ENCODE measurements at places on chromosomes 5 and 9.

GRCh38 chr9:72864327-72864726, 88.5 kb downstream of the ALDH1A1 start:
- DNase-seq = no peak

DNA sequence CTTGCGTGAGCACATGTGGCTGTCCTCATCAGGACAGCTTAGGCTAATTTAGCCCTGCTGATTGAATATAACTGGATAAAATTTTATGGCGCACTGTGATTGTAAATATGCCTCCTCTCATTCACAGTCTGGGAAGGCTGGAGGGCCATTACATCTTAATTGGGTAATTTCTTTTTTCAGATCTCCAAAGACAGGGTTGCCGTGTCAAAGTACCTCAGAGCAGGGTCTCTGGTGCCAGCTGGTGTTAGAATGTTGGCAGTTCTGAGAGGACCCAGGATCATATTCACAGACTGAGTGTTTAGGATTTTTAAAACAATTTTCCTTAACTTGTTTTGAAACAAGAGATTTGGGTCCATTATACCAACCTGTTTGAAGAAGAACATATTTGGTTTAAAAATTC, 455.7 kb upstream of the TLE4 start:
- no peak for DNase-seq

GRCh38 chr5:62306323-62306895, 403 bp downstream of the KIF2A start:
- DNase-seq = no peak

- DNase-seq = no peak
Observed at GRCh38 chr5:378976-379742, 57.6 kb downstream of the AHRR start.

- DNase-seq = no peak
Observed at GRCh38 chr9:72551306-72551705, 29.9 kb downstream of the TMC1 start.

GRCh38 chr5:9667906-9668305, 37.8 kb upstream of the TAS2R1 start:
- DNase-seq = no peak

DNA sequence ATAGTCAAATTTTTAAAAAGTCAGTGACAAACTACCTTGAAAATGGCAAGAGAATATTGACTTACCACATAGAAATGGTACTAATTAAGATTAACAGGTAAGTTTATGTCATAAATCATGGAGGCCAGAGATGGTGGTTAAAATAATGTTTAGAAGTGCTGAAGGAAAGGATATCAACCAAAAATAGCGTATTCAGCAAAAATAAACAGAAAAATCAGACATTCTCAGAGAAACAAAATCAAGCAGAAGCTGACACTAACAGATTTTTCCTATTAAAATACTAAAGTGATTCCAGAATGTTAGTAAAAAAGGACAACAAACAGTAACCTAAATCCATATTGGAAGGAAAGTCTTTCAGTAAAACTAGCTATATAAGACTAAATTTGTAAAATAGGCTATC, 959.9 kb upstream of the CDH10 start:
- no peak for DNase-seq

- no peak for DNase-seq
Observed at GRCh38 chr9:109314011-109314531, 6.8 kb downstream of the EPB41L4B start.

DNA sequence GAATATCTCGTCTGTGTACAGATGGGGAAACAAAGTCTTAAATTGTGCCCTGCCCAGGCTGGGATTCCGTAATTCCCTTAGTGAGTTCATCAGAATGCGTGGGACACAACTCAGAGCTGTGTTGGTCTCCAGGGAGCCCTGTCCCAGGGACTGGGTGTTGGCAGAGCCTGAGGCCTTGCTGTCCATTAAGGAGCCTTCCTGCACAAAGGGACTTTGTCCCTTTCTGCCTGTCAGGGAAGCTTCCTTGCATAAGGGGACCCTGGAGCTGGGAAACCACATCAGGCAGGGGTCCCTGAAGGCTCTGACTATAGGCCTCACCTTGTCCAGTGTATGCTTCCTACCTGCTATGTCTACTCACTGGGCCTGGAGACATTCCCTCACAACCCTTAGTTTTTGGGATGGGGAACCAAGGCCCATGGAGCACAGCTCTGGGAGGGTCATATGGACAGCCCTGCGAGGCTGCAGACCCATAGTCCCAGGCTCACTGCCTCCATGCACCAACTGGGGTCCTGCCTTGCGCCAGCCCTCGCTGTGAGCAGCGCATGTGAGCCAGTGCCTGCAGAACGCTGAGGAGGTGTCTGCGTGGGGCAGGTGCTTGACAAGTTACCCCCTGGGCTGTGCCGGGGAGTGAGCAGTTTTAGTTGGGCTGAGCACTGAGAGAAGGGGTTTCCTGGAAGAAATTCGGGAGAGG, 1.6 kb downstream of the CARD19 start:
- no peak for DNase-seq

GRCh38 chr9:93149361-93149760, 15.3 kb upstream of the NINJ1 start:
- no peak for DNase-seq

DNA sequence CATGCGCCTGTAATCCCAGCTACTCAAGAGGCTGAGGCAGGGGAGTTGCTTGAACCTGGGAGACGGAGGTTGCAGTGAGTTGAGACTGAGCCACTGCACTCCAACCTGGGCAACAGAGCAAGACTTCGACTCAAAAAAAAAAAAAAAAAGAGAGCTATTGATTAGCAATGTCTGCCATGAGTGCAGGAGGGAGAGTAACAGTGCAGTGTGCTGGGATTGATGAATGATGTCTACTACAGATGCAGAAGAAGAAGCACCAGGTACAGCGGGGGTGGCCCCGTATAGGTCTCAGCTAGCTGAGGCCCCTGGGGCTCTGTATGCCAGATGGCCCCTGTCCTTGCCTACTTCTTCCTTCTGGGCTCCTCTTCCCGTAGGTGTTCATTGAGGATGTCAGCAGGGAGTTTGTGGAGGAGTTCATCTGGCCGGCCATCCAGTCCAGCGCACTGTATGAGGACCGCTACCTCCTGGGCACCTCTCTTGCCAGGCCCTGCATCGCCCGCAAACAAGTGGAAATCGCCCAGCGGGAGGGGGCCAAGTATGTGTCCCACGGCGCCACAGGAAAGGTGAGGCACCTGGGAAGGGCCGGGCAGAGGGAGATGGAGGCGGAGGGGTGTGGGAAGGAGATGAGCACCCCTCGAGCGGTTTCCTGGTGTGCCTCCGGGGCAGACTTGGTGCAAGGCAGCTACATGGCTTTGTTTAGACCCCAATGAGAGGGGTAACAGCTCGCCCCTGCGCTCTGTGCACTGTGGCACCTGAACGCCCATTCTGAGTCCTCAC, 13.5 kb downstream of the ASS1 start:
- DNase-seq = no peak

DNA sequence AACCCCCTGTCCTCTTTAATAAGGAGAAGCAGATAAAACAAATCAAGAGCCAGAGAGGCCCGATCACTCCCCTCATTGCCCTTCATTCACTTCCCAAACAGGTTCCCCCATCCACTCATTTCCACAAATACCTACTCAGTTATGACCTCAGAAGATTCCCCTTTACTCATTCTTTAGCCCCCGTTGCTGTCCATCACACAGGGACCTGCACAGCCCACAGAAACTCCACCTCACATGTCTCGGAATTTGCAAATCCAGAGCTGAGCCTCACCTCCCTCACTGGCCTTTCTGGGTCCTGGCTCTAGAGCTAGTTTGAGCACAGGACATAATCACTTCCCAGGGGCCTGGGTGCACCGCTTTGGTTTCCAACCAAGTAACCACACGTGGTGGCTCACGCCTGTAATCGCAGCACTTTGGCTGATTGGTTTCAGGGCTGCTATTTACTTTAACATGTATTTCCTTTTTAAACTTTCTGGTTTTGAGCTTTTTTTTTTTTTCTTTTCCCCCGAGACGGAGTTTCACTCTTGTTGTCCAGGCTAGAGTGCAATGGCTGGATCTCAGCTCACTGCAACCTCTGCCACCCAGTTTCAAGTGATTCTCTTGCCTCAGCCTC, 17.8 kb downstream of the ATP6V0E1 start:
- no peak for DNase-seq

GRCh38 chr9:78121488-78121887, 89.9 kb upstream of the GNAQ start:
- DNase-seq = peak; percentile 56

GRCh38 chr9:83665580-83666200, 42.1 kb downstream of the UBQLN1 start:
- no peak for DNase-seq

DNA sequence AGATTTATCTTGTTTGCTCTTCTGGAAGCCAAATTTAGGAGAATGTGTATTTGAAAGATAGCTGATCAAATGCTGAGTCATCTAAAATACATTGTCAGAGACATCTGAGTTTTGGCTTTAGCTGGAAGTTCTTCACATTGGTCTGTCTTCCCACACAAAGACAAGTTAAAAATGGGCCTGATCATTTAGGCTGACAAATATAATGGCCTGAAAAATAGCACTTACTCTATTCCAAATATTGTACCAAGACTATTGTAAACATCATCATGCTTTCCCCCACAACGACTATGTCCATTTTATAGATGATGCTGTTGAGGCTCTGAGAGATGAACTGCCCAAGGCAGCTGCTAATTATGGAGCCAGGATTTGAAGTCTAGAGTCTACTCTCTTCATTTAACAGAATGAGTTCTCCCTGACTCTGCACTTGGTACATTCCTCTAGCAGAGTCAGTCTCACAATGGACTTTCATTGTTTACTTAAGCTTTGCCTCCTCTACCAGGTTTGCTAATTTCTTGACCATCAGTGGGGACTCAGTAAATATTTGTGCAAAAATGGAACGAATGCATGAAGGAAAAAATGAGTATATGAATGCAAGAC, 619.4 kb upstream of the KLF4 start:
- DNase-seq = peak; percentile 43

DNA sequence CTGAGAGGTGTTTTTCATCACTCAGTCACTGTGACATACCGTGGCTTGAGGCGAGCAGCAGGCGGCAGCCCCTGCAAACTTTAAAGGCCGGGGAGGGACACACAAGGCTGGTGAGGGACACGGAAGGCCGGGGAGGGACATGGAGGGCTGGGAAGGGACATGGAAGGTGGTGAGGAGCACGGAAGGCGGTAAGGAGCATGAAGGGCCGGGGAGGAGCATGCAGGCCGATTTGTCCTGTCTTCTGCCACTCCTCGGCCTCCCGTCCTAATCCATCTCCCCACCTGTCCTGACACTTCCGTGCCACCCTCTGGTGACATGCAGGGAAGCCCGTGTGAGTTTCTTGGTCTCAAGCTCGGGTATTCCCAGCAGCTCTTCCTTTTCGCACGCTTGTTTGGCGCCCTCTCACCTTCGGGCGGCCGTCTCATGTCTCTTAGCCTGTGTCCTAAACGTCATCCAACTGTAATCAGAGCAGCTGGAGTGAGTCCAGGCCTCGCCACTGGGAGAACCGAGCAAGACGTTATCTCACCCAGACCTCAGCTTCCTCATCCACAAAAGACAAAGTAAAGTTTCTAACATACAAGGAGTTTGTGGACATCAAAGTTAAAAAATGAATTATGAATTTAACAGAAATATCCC, 126.5 kb downstream of the MRPL36 start:
- no peak for DNase-seq

DNA sequence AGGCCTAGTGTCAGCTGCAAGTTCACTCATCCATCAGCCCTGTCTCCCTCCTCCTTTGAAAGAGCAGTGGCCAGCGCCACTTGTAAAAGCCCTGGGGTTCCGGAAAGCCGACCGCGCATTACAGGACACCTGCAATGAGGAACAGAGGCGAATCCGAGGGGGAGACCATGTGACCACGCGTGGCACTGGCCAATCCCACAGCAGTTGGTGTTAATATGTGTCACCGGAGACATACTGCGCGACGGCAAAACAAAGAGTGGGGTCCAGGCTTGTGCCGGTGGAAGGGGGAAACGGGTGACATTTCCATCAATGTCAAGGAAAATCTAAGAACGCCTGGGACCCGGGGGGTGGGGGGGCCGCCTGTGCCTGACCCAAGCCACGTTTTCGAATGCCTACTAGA, 480.8 kb downstream of the SPATA31A7 start:
- DNase-seq = no peak

GRCh38 chr5:139767960-139768359, 27.6 kb upstream of the PSD2 start:
- DNase-seq = no peak

DNA sequence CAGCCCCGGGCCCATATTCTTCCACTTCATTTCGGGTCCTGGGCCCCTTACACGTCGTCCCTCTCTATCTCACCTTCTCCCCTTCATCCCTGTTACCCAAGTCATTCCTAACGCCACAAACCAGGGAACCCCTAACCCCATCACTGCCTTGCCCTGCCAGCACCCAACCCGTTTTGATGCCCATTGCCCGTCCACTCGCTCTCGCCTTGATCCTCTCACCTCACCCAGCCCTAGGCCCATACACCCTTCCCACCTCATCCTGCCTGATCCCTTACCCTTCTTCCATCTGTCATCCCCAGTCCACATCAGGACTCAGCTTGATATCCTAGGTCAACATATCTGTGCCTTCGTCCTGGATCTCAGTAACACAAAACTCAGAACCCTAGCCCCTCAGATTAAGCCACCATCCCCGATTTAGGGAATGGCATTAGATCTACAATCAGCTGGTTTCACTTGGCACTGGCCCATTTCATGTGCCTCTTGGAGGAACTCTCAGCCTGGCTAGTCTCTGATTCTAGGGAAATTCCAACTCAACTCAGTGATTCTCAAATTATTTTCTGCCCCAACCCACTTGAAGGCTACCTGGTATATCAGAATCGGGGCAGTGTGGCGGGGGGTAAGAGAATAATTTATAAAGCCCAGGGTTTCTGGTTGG, 489 bp downstream of the CHMP5 start:
- DNase-seq = no peak

DNA sequence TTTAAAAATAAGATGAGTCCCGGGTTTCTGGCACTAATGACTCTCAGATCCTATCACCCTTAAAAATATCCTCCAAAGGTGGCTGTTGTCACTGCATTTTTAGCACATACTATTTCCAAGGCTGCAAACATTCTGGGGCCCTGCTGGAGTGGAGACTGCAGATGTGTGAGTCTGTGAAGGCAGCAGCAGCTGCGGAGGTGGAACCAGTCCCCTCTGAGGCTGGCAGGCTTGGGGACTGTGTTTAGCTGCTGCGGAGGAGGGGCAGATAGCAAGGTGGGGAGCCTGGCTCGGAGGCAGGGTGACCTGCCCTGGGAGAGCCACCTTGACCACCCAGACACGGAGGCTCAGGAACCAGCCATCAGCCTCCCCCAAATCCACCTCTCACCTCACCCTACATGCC, 77.0 kb downstream of the C5orf15 start:
- no peak for DNase-seq

DNA sequence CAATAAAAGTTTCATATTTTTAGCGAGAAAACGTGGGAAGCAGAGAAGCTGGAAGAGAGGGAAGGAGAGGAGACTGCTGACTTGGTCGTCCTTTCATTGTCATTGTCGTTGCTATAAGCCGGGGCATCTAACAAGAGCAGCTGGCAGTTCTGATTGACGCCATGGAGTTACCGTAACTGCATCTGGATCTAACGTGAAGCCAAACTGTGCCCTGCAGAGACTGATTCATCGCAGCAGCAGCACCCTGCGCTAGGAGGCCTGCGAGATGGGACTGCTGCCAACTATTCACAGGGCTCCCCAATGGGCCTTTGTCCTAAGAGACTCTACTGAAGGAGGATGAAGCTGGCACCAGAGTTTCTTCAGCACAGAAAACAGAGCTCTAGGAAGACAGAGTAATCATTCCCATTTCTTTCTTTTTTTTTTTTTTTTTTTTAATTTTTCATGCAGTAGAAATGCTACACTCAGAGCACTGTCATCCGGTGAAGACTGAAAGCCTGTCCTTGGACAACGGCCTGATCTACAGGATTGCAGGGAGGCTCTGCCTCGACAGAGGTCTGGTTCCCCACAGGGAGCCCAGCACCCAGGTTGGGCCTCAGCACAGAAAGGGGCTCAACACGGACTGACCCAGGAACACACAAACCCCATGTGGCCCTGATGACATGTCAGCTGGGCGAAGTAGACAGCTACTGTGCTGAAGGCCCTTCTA, 47.8 kb downstream of the RETREG1 start:
- no peak for DNase-seq

Measured in GM03348 (cell line).